ENCODE measurements at places on chromosomes 2 and 18.

- DNase-seq: no peak
Observed at GRCh38 chr2:64863097-64863820, 125.9 kb upstream of the SLC1A4 start.

GRCh38 chr18:1053331-1054315 is 149.0 kb downstream of the ADCYAP1 start:
- DNase-seq: peak; percentile 63

DNA sequence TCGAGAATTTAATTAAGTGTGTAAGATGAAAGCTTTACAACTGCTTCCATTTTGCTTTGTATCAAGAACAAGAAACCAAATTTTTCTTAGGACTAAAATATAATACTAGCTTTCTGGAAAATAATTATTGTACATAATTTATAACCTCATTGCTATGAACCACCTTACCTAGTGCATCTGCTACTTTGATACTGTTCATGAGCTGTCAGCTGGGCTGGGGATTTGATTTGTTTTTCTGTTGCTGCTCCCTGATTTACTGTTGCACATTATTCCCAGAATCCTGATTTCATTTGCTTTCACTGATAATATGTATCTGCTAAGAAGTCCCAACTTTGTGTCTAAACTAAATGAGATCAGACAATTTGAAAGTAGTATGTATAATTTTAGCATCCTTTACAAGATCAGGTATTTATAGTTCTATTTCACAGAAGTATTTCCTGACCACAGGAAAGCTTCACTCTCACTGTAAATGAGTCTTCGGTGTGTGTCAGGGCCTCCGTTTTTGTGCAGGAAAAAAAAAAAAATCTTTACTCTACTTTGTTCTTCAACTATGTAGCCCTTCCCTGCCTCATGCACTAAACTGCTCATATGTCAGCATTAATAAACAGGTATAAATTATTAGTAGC is 105.6 kb upstream of the CCDC150 start:
- DNase-seq: no peak

GRCh38 chr18:12072996-12073395 is 20.6 kb upstream of the ANKRD62 start:
- DNase-seq: no peak

DNA sequence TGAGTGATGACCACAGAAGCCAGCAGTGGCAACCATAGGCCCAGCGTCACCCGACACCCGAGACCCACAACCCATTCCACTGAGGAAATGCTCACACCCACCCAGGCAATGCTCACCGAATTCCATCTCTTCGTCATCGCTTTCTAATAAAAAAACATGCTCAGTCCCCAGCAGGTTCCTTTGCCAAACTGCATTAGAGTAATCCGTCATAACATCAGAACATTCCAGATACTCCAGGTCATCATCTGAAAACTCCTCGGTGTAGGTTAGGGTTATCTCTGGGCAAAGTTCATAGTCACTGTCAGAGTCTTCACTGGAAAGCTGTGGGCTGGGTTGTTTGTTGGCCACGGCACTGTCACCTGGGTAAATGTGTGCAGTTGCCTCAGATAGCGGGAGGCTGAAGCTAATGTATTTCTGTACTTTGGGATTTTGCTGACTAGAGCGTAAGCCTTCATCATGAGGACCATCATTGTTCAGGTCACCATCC is 49.3 kb downstream of the ALPK2 start:
- DNase-seq: peak; percentile 94

DNA sequence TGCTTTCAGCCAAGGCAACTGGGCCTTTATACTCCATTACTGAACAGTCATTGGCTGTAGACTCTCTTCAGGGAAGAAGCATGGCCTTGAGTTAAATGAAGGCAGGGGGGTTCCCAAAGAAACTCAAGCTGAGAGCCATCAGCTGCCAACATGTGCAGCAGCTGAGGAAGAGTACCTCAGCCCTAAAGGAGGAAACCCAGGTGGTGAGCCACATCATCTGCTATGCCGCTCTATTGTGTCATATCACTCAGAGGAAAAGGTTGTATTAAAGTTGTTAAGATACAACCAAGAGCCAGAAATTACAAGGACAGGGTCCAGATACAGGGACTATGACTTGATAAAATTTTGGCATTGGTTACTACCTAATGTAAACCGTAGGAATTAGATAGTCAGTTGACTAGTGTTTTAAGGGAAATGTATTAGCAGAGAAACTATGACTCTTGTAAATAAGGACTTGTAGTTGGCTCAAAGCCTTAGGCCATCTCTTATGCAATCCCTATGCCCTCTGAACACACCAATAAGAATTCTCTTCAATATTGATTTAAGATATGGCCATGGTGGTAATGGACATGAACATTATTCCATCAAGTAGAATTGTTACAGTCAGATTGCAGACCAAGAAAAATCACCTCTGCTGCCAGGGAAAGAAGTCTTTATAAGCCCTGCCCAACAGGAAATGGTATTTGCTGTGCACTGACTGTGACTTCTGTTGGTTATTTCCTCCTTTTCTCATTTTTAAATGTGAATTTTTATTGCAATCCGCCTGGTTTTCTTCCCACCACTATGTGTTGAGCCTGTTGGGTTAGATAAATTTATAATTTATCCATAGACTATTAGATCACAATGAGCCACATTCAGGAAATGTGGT is 9.2 kb upstream of the LRPPRC start:
- peak; percentile 7 for DNase-seq

DNA sequence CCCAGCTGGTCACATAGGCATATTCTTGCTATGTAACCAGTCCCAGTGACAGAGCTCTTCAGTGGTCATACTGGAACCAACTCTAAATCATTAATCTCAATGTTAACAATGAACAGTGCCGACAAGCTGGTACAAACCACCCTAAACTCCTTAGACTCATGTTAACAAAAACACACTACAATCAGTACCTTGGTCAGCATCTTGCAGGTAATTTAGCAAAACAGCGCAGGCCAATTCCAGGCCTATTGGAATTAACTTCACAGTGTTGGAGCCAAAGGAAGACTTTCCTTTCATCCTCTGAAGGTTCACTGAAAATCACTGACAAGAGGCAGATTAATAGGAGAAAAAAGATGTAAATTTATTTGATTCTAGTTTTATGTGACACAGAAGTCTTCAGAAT is 396.4 kb downstream of the PIK3C3 start:
- DNase-seq: peak; percentile 14

- no peak for DNase-seq
Observed at GRCh38 chr2:168853471-168853870, 36.8 kb downstream of the SPC25 start.

GRCh38 chr18:24588440-24588839 is 128.0 kb downstream of the HRH4 start:
- DNase-seq: no peak

- no peak for DNase-seq
Observed at GRCh38 chr2:215862351-215862771, 151.0 kb downstream of the MREG start.

- DNase-seq: no peak
Observed at GRCh38 chr2:232869138-232870017, 686 bp upstream of the SNORC start.

GRCh38 chr2:100747551-100747950 is 72.4 kb upstream of the NPAS2 start:
- no peak for DNase-seq

Data from astrocyte of the hippocampus (primary cell).